T-helper 9 cell (primary cell): ENCODE measurements at places on chromosomes 13 and 19.

- DNase-seq, result no peak
Measured at GRCh38 chr19:15291548-15292021, 40.8 kb downstream of the BRD4 start.

DNA sequence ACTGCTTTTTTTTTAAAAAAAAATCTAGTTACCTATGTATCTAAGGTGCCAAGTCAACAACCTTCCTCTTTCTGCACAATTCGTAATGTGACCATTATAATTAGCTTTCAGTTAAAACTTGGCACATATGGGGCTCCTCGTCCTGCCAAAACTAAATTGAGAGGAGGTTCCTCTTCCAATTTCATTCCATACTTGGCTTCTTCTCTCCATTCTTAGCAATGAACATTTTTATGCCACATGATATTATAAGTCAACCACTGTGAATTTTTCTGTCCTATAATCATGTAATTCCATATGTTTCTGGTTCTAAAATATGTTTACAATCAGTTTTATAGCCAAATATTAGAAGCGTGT is 177.0 kb downstream of the DCLK1 start:
- no peak for DNase-seq

DNA sequence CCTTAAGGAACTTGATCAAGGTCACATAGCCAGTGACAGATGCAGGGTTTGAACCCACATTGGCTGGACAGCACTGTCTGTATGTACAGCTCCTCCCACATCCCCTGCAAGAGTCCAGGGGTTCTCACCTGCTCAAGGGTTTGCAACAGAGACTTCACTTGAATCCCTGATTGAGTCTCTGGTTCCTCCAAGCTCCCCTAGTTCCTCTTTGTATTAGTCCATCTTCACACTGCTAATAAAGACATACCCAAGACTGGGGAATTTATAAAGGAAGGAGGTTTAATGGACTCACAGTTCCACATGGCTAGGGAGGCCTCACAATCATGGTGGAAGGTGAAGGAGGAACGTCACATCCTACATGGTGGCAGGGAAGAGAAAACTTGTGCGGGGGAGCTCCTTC is 72.8 kb upstream of the CLDN10 start:
- no peak for DNase-seq

DNA sequence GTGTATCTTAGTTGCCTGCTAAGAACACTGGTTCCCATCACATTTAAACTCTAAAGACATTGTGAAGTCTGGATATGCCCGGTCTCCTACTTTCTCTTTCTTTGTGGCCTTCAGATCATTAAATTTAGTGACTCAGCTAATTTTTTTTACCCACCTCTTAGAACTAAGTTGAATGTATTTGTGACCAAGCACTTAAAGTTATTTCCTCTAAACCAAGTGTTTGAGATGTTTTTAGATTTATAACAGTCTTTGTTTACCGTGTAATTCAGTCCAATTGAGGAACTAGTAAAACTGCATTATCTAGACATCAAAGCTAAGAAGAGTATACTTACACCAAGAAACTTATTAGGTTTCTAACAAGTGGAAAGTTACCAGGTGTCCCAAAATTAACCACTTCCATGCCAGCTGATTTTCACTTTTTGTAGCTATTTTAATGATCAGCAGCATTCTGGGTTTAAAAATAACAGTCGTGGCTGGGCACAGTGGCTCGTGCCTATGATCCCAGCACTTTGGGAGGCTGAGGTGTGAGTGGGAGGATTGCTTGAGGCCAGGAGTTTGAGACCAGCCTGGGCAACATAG is 53.1 kb downstream of the ARHGAP35 start:
- no peak for DNase-seq

DNA sequence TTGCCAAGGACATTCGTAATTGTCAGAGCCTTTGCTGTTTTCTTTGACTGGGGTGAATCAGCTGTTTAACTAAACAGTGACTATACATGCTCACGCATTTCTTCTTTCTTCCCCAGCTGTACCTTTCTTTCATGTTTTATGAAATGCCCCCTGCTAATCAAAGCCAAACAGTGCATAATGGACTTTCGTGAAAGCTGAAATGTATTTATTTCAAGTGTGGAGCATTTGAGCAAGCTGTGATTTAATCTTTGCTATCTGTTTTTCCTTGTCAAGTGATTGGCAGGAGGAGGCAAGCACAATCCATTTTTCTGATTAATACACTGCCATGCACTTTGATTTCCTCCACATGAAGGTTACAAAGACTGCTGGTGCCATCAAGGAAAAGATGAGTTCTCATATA is 831.7 kb upstream of the SPRY2 start:
- DNase-seq, result no peak

DNA sequence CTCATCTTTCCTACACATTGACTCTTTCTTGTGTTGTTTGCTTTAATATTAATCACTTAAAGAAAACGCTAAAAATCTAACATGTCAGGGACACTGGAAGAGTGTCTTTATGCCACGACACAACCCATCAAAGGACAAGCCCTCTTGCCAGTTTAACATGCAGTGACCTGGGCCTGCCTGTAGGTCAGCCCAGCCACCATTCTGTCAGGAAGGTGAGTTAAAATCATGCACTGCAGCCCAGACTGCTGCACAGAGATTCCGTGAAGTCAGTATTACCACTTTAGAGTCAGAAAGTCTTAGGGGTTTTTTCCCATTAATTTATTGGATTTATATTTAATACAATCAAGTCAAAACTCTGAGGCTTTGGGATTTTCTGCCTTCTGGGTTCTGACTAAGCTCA is 58.0 kb downstream of the TNFRSF19 start:
- DNase-seq, result no peak

DNA sequence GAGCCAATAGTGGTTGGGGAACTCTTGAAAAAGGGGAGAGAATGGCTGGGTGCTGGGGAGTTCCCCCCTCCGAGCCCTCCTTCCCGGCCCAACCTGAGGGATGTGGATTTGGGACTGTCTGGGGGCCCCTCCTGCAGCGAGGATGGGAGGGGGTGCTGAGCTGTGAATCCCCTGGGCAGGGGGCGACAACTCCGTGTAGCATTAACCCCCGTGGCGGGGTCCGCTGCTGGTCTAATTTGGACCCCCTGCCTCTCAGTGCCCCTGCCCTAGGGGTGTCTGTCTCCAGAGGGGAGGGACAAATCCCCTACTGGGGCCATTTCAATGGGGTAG is 9.7 kb downstream of the MIDN start:
- DNase-seq, result no peak

DNA sequence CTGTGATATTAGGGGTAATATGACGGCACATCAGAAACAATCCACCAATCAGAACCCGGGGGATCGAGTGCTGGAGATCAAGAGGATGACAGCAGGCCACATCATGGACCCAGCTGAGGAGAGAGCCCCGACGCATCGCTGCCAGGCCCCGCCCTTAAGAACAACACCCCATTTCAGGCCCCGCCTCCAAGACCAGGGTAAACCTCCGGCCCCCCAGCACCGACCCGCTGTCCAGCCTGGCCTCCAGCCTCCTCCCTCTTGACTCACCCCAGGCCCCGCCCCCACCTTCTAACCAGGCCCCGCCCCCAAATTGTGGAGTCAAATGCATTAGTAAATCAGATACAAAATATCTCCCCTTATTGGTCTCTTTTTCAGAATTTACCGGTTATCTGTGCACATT is 4.7 kb upstream of the ZNF611 start:
- no peak for DNase-seq

GRCh38 chr19:19600793-19601330 is 17.6 kb downstream of the PBX4 start:
- DNase-seq, result no peak

- no peak for DNase-seq
Measured at GRCh38 chr13:21481359-21481758, 22.3 kb upstream of the ZDHHC20 start.

DNA sequence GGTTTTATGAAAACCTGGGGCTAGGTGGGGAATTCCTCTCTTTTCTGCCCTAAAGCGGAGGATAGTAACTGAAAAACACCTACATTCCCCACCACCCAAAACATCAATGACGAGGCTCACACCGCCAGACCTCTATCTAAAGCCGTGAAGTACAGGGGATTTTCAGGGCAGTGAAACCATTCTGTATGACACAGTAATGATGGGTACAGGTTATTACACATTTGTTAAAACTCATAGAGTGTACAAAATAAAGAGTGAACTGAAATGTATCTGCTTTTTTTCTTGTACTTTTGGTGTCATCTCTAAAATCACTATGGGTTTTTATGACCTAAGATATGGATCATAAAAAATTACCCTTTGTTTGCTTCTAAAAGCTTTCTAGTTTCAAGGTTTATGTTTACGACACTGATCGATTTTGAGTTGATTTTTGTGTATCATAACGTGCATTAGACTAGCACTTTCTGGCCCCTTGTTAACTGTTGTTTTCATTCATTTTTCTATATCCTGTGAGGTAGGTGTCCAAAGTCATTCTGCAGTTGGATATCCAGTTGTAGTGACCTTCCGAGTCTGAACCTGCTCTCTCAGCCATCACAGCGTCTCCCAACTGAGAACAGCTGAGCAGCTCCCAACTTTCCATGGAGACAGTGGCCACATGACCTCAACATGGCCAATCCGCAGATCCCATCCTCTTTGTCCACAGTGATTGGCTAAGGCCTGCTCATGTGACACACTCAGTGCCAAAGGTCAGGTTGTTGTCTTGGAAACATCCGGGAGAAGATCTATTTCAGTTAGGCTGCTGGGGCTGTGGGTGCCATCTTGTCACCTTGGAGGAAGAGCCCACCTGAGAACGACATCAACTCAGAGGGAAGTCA is 10.3 kb downstream of the MBD3L2B start:
- no peak for DNase-seq

DNA sequence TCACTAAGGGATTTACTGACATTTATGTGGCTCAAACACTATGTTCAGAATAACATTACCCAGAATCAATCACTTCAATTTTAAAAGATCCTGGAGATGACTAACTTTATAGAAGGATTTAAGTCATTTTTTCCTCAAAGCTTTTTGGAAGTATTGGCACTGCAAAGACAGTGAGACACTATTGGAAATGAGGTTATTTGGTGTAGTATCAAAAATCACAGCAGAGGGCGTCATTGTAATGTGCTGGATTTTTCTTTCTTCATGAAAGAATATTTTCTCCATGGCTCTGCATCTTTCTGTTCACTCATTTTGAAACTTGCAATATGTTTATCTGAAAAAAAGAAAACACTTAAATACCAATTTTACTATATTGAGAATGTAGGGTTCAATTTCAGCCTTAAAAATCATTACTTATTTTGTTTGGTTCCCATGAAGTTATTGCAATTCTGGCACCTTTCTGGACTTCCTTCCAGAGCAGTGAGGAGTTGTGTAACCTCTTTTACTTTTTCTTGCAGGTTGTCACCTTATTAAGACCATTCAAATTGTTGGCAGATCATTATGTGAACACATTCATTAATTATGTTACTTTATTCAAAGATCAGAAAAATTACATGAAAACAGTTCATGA is 3.7 kb upstream of the CSNK1A1L start:
- no peak for DNase-seq

DNA sequence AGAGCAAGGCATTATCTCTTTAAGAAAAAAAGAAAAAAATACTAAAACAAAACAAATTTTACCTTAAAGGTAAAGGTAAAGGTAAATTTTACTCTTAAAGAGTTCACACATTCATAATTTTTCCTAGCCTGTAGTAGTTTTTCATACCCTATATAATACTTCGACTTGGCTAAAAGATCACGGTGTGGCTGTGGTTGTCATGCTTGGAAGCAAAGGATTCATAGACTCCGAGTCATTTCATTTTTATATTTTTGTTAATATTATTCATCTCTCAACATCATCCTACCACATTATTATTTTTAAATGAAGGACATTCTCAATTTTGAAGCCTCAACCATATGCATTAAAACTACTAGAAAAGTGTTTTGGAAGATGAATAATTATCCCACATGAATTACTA is 52.7 kb downstream of the PIBF1 start:
- DNase-seq, result no peak

GRCh38 chr13:96460609-96461008 is 370.7 kb downstream of the HS6ST3 start:
- no peak for DNase-seq

GRCh38 chr13:27242702-27243101 is 8.7 kb upstream of the RPL21 start:
- no peak for DNase-seq

DNA sequence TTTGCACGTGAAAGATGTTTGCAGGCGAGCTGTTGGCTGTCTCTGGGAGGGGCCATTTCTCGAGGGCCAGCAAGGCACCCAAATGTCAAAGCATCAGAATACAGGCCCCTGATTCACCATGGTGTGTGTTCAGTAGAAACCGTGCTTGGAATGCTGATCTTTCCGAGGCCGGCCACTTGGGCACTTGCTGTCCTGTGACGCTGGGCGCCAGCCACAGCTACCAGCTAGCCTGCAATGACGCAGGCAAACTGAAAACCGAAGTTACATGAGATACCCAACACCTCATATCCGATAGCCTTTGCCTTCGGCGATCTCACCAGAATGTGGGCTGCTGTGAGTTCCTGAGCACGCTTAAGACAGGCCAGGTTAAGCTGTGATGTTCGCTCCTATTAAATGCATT is 12.0 kb downstream of the THOP1 start:
- no peak for DNase-seq

DNA sequence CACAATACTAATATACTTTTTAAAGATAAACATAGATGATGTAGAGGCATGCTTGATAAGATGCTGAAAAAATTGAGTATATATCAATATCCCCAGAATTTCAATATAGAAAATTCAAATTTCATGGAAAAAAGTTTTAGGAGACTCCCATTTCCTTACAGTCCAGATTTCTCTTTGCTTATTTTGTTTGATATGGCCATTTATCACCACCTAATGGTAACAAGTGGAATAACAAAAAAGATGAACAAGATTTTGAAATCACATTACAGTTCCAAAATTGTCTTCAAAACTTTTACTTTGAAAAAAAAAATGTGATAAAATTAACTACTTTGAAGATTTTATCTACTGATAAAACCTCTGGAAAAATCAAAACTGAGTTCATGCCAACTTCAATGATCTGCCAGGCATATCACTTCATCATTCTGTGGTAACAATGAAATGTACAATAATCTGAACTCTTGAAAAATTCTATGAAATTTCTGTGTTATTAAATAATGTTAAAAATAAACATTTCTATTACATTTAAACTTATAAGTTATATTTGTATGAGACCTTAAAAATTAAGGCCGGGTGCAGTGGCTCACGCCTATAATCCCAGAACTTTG is 17.5 kb downstream of the MIPEP start:
- no peak for DNase-seq
